ENCODE measurements at places on chromosomes 2 and 18.

DNA sequence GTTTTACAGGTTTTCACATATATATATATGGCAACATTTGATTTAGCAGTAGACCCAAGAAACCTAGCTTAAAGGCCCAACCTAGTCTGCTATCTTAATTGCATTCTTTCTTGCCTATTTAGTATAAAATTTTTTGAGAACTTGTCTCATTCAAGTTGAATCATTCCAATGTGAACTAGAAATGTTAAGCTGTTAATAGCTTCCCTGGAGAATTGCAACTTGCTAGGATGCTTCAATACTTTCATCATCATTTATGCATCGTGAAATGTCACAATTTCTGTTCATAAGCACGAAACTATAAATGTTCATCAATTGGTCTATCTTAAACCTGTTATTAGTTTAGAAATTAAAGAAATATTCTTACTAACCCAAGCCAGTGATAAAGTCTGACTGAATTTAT is 217.6 kb downstream of the BABAM2 start:
- no peak for DNase-seq

DNA sequence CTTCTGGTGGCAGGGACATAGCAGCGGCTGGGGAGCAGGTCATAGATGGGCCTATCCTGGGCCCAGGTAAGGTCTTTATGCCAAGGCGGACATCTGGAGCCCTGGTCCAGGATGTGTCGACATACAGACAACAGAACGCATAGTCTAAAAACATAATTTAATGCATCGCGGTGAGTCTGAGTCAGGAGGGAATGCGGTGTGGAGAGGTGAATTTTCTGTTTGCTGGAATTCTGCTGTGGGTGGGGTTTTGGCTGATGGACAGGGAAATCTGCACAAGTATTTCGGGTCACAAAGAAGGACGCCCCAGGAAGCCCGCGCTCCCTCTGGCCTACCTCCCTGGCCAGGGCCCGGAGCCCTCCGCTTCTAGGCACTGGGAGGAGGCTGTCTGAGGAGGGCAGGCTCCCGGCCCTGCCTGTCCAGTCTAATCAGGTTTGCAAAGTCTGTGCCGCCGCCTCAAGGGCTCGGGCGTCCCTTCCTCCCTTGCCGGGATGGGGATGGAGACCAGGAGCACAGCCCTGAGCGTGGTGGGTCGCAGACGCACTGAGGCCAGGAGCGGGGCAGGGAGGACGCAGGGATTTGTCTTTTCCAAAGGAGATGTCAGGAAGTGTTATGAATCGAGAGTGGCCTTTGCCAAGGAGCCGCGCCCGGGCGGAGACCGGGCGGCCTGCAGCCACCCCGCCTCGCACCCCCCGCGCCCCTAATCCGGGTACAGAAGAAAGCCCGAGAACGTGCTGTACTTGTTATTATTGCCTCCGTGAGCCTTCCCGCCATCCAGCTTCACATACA is 2.3 kb downstream of the C1QL2 start:
- DNase-seq = no peak

DNA sequence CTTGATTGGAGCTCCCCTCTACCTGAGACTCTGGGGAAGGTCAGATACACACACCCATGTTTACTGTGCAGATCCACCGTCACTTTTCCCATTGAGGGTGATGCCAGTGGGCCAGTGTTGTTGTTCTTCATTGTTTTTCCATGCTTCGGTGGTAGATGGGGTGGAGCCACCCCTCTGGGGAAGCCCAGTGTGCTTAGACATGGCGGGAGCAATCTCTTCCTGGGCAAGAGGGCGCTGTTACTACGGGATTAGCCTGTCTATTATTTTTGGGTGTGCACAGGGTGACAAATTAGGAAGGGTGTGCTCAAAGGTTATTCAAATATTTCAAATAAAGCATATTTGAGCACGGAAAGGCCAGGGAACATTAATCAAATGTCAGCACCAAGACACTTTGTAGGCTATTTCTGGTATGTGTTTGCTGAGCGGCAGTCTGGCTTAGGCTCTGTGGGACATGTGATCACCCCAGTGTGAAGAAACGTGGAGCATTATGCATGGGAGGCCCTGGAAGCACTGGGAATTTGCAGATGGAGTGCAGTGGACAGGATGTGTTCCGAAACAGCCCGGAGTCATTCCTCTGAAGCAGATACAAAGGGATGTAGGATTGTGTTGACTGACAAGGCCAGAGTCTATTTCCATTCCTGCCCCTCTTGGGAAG is 34.8 kb upstream of the SMIM21 start:
- DNase-seq = no peak

- DNase-seq = no peak
Observed at GRCh38 chr2:144385381-144385780, 134.5 kb downstream of the ZEB2 start.

DNA sequence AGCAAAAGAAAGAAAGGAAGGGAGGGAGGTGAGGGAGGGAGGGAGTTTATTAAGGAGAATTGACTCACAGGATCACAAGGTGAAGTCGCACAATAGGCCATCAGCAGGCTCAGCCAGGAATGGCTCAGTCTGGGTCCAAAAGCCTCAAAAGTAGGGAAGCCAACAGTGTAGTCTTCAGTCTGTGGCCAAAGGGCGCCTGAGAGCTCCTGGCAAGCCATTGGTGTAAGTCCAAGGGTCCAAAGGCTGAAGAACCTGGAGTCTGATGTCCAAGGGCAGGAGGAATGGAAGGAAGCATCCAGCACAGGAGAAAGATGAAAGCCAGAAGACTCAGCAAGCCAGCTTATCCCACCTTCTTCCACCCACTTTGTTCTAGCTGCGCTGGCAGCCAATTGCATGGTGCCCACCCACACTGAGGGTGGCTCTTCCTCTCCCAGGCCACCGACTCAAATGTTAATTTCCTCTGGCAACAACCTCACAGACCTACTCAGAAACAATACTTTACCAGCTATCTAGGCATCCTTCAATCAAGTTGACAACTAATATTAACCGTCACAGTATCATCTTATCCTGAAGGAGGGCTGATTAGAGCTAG is 5.8 kb upstream of the ACAA2 start:
- DNase-seq = no peak

GRCh38 chr2:42513252-42513918 is 19.6 kb upstream of the KCNG3 start:
- DNase-seq = no peak

GRCh38 chr18:58412844-58413666 is 215.8 kb downstream of the ALPK2 start:
- no peak for DNase-seq

DNA sequence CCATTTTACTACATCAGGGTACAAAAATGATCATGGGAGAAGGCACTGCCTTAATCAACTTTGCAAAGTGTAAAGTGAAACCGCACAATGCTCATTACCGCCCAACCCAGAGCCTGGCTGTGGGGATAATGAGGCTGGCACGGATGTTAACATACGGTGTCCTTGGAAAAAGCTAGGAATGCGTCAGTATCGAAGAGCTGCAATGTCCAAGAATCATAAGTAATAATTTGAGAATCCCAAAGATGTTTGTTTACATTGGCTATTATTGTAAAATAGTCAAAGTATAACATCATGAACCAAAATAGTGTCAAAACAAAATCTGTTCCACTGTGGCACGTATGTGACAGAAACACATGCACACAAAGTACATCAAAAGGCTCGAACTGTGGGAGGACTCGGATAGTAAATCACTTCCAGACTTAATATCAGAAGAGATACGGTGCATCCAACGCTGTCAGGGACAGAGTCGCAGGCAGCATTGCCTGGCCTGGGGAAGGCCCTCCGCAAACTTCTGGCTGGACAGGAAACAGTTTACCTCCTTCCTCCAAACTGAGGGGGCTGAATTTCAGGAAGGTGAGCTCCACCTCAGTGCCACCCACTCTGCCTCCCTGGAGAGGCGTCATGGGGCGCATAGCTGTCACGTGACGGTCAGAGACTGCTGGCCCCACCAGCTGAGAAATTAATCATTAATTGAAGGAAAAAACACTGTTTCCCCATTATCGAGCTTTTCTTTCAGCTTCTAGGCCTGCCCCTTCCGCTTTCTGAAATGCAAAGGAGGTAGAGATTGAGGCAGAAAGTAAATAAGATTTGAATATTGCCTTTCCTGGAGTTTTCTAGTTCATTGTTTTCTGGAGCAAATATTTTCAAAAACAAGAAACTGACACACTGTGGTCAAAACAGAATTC is 1.8 kb upstream of the ID2 start:
- peak; percentile 39 for DNase-seq

GRCh38 chr18:9870431-9871008 is 15.3 kb upstream of the TXNDC2 start:
- DNase-seq = no peak

DNA sequence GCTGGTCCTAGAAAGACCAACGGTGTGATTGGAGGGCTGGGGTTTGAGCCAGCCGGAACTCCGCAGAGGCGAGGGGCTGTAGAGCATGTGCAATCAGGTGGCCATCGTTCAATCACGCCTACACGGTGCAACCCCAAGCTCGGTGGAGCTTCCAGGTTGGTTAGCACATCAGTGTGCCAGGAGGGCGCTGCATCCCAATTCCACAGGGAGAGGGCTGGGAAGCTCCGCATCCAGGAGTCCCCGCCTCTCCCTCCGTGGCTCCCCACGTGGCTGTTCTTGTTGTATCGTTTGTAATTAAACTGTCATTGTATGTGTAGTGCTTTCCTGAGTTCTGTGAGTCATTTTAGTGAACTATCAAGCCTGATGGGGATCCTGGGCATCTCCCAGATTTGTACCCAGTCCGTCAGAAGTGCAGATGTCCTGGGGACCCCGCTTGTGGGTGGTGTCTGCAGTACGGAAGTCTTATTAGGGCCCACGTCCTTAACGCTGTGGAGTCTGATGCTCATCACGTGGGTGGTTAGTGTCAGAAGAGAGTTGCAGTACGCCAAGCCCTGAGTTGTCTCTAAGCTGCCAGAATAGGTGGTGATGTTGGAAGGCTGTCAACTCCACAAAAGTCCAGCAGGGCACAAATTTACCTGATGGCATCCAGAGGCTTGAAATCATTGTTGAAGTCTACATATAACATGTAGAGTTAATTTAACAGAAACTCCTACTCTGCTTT is 20.6 kb upstream of the AMMECR1L start:
- no peak for DNase-seq

GRCh38 chr2:190922376-190922775 is 41.8 kb downstream of the GLS start:
- no peak for DNase-seq

DNA sequence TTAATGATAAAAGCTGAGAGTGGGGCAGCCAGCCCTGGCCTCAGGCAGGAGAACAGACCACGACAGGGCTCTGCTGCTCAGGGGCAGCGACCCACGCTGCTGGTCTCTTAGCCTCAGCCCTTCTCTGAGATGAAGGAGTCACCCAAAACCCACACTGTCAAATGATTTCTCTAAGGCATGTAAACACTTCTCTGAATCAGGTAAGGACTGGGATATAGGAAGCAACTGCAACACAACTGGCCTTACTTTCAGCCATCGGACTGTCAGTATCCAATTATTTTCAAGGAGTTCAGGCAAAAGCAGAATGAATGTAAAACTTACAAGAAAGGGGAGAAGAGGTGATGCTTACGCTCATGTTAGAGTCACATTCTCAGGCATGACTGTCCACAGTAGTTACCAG is 21.8 kb downstream of the ERFE start:
- DNase-seq = no peak

Data from hindlimb muscle (tissue), 1 donor.